ENCODE measurements at places on chromosomes 13 and 19.

GRCh38 chr13:61670384-61671161, 254.9 kb upstream of the PCDH20 start:
- DNase-seq: no peak

DNA sequence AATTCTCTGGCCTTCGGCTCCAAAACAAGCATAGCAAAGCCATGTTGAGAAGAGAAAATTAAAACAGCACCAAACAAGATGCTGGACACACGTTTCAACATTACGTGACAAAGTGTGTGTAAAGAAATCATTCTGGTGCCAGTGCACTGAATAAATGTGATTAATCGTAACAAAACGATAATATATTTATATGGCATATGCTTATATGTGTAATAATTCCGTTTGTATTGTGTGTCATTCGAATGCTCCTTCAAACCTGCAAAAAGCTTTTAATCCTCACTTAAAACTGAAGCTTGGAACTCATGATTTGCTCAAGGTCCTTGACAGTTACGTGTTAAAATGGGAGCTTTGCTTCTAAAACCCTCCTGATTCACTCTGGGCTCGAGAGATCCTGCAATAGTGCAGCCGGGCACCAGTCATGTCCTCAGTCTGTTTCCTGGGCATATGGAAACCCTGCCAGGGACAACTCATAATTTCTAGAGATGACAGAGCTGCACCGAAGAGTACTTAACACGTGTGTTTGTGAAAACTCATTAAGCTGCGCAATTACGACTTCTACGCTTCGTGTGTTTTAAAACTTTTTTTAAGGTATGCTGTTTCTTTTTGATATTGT, 731 bp upstream of the AKAP8L start:
- no peak for DNase-seq

- DNase-seq: no peak
Observed at GRCh38 chr13:95793018-95793555, 116.1 kb downstream of the DNAJC3 start.

DNA sequence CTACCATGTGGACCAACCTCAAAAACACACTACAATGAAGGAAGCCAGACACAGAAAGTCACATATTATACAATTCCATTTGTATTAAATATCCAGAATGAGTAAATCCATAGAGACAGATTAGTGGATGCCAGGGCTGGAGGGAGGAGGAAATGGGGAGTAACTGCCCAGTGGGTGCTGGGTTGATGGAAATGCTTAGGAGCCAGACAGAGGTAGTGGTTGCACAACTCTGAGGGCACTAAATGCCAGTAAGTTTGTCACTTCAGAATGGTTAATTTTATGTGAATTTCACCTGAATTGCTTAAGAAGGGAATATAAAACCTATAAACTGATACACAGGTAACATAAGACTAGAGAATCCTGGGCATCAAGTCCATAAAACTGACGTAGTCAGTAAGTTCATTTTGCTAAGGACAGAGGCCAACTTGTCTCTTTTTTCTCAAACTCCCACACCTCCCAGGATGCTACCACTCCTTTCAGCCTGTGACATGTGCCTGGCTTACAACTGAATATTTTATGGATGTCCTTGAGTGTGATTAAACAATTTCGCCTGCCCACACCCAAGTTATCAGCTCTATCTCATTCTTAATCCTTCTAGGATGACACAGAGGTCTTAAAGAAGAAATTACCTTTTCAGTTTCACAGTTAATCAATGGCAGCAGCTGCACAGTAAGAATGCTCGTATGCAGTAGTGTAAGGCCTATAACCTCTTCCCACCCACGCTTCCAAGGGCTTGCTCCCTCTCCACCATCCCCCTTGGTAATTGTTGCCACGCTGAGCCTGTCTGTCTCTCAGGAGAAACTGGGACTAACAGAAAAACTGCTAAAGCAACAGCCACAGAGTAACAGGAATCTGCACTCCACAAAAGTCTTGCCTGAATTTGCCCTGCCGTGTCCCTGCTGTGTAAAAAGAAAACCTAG, 5.9 kb upstream of the MLNR start:
- DNase-seq: no peak

DNA sequence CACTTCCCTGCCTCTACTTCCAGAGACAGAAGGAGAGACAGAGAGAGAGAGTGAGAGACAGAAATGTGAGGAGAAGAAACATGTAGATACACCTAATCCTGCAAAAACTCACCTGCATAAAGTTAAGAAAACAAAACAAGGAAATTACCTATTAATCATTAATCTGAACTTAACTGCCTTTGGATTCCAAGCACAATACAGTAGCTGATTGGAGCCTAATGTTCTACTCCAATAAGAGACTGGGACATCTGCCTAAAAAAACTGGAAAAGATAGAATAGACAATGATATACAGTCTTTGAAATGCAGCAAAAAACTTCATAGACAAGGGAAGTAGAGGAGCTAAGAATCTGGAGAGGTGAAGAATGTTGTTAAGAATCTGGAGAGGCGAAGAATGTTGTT, 910.2 kb upstream of the SLC10A2 start:
- DNase-seq: no peak

GRCh38 chr19:14381689-14382474, 638 bp downstream of the ADGRE5 start:
- peak; percentile 94 for DNase-seq

GRCh38 chr13:73820688-73821087, 313.5 kb downstream of the KLF12 start:
- no peak for DNase-seq

DNA sequence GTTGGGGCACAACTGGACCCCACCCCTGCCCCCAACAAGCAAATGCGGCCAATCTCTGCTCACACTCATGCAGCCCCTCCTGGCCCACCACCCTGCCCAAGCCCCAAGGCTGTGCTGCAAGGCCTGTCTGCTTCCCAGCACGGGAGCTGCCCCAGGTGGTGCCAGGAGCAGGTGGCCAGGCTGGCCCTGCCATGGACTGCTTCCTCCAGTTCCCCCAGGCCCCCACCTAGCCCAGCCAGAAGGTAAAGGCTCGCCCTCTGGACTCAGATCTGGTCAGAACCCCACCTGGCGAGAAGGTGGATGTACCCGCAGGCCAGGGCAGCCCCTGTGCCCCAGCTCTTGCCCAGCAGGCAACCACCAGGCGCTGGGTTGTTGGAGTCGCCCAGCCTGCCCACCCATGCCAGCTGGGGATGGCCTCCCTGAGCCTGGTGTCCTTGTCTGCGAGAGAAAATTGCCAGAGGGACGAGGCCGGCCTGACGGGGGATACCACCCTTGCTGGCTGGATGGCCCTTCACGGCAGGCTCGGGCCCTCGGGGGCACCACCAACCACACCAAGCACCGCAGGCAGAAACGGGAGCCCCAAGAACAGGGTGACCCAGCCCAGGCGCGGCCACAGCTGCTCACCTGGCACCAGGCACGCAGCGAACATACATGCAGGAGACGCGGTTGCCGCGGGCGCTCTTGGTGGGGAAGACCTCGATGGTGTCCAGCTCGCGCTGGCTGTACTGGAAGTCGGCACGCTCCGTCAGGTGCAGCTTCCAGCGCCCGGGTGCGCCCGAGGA, 4.5 kb downstream of the ABHD17A start:
- no peak for DNase-seq

DNA sequence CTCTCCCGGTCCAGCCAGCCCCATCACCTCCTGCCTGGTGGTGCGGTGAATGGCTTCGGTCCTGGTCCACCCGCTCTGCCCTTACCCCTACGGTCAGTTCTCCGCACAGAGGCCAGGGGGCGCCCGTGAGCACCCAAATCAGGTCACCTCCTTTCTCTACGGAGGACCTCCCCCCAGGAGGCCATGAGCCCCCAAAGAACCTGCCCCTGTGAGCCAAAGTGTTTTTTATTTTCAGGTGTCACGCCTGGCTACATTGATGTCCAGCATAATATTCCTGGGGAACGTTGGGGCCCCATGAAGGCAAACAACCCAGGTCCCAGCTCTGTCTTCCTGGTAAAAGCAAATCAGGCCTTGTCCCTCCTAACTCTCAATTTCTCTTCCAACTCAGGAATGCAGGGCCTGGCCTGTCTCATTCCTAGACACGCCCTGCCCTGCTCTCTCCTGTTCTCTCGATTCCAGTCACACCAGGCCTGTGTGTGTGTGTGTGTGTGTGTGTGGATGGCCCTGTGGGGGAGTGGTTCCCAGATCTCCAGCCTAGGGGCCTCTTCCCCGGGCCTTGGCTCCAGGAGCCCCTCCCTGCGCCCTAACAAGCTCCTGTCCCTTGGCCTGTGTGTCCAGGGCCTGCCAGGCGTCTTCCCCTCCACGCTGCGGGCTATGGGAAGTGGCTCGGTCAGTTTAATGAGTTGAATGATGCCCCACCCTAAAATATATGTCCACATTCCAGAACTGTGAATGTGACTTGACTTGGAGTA, 9.7 kb upstream of the GIPC1 start:
- peak; percentile 78 for DNase-seq
